ENCODE measurements at places on chromosomes 5 and 9. TPM values are rescaled to one million over a fixed set of nuclear protein-coding genes. Genes with fewer than 3 reads are reported as not detected.

DNA sequence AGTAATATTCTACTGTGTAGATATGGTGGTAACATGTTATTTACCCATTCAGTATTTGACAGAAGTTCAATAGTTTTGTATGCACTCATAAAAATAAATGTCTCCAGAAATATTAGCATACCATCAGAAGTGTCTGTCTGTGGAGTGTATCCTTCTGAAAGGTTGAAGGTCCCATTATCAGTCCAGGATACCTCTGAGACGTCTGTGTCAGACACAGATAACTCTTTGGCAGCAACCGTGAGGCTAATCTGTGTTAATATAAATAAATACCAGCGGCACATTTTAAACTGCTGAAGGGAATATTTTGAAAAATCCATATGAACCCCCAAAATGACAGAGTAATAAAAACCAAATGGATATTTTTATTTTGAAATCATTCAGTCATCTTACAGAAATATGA, 11.9 kb upstream of the ZNF622 start:
- DNase-seq = no peak

The ALDOB gene
- total RNA-seq = not detected

GRCh38 chr5:9820691-9821449, 190.7 kb upstream of the TAS2R1 start:
- peak; percentile 27 for DNase-seq

The TMC1 gene
- total RNA-seq = not detected

Measured in MG63 (cell line).